ENCODE measurements at places on chromosomes 1 and 21. TPM values are rescaled to one million over a fixed set of nuclear protein-coding genes. Genes with fewer than 3 reads are reported as not detected.

GRCh38 chr1:30058970-30059369 is 664.4 kb downstream of the MATN1 start:
- DNase-seq: no peak

DNA sequence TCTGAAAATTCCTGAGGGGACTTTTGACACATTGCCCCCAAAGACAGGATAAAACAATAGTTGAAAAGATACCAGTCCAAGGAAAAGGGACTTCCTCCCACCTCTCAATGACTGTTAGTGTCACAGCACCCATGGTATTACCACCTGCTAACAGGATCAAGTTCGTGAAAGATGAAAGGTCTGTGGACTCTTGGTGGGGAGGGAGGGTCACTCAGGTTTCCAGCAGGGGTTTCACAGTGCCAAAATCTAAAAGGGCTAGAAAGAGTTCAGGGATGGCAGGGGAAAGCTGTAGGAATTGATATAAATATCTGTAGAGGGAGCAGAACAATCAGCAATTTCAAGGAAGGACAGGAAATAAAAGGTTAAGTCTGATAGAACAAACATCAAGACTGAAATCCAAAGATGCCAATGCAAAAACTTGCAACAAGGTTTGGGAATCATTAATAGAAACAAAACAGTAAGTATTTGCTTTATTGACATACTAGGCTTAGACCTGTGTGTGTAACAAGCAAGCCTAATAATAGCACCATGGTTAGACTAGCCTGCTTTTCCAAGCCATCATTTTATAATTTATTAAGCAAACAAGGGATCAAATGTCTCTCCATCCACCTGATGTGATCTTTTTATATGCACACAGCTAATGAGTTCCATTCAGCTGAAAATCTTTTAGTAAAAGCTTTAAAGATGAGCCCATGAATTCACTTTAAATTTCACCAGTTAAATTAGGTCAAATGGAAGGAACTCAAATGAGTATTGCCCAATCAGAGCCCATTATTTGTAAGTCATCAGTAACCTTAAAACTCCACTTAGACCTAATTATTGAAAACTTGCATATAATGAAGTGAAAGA is 3.7 kb downstream of the MCL1 start:
- peak; percentile 64 for DNase-seq

GRCh38 chr1:246002725-246003441 is 504.2 kb downstream of the SMYD3 start:
- DNase-seq: peak; percentile 88

- DNase-seq: no peak
These were observed 12.6 kb upstream of the WNT4 start for GRCh38 chr1:22155517-22155916.

DNA sequence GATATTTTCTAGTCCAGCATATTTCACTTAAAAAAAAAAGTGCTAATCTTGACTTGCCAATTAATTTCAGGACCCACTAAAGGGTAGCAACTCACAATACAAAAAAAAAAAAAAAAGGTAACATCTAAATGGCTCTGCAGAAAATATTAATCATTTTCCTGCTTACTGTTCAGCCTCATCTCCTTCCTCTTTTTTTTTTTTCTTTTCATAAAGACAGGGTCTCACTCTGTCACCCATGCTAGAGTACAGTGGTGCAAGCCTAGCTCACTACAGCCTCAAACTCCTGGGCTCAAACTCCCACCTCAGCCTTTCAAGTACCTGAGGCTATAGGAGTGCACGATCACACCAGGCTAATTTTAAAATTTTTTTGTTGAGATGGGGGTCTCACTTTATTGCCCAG is 30.4 kb downstream of the TTC13 start:
- no peak for DNase-seq

DNA sequence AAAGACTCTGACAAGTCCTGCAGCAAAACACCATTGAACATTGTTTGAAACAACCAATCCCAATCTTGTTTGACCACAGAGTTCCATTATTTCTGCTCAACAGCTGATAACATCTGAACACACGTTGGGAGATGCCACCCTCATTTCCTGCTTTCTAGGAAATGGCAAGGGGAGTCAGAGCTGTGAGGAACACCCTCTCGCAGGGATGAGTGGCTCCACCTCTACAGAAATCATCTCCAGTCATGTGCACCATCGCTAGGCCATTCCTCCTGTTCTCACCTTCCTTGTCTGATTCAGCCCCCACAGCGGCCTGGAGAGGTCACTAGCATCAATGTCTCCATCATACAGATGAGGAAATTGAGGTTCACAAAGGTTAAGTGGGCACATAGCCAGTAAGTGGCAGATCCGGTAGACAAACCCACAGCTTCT is 22.4 kb upstream of the RUNX3 start:
- DNase-seq: no peak

DNA sequence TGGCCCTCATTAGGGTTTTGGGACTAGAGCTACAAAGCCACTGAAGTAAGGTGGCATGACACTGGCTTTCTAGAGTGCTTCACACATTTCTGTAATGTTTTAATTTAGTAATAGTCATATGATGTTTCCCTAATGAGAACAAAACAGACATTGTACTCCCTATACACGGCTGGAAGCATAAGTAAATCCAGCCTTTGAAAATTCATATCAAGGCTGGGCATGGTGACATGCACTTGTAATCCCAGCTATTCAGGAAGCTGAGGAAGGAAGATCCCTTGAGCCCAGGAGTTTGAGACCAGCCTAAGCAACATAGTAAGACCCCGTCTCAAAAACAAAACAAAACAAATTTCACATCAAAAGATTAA is 7.4 kb downstream of the USP48 start:
- DNase-seq: no peak

MPZ gene
- 1.7 TPM for total RNA-seq

OR2L2 gene
- not detected for total RNA-seq

Measured in myocyte (in vitro differentiated cells).